Activated CD4-positive, alpha-beta T cell treated with anti-CD3 and anti-CD28 coated beads, Interleukin-2, amount 50 U/mL, for 4 hours (primary cell): ENCODE measurements at places on chromosomes 7 and 10.

DNA sequence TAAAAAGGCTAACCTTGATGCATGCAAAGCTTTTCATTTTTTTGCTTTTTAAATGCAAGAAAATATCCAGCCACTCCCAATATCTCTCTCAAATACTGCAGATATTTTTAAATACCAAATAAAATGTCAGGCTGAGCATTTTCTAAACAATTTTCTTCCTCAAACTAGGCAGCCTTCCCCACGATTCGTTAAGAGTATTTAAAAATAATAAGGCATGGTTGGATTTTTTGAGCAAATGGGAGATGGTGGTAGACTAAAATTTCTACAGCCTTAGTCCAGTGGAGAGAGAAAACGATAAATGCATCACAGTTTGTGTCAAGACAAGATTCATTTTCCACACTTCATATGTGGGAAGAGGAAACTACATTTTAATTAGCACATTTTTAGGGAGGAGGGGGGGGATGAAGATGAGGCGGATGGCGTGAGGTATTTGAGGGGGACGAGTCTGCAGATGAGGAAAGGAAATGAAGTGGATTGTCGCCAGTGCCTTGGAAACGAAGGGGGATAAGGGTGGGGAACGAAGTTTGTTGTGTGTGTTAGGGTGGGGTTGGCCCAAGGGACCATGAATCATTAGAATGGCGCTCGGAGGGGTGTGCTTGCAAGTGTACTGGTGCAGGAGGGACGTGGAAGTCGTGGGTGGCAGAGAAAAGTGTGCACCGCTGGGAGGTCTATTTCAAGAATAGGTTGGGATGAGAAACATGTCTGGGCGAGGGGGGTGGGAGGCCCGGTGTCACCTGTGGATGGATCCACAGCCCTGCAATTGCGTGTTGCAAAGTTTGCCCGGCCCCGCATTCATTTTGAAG is 1.2 kb upstream of the ADD3 start:
- no peak for DNase-seq

DNA sequence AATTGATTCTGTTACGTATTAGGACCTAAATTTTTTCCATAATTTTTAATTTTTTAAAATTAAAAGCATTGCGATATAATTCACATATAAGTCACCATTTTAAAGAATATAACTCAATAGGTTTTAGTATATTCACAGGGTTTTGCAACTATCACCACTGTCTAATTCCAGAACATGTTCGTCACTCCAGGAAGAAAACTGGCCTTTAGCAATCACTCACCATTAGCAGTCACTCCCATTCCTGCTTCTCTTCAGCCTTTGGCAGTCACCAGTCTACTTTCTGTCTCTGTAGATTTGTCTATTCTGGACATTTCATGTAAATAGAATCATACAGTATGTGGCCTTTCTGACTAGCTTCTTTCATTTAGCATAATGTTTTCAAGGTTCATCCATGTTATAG is 176.5 kb downstream of the EXOC4 start:
- no peak for DNase-seq

DNA sequence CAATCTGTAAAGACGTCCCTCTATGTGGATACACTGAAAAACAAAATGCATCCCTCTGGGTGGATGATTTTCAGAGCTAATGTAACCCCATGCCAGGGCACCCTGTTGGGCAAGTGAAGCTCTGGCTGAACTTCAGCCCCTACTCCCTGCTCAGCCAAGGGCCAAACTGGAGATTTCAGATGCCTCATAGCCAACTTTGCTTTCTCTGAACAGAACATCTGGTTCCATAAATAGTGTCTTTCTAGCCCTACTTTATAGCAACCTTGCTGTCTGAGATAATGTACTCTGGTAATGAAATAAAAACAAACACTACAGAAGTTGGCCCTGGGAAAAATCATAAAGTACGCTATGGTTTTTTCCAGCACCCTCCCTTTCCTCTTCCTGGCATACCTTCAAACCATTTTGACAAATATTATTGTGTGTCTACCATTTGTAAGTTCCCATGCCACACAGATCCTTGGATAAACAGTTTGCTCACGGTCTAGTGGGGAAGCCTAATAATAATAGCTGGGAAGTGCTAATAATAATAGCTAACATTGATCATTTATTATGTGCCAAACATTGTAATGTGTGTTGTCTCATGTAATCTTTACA is 3.4 kb downstream of the ENTPD1 start:
- DNase-seq = no peak

- peak; percentile 4 for DNase-seq
Observed at GRCh38 chr7:100516135-100516812, 22.7 kb upstream of the AGFG2 start.

GRCh38 chr10:31871266-31872065 is 57.2 kb downstream of the ARHGAP12 start:
- no peak for DNase-seq

DNA sequence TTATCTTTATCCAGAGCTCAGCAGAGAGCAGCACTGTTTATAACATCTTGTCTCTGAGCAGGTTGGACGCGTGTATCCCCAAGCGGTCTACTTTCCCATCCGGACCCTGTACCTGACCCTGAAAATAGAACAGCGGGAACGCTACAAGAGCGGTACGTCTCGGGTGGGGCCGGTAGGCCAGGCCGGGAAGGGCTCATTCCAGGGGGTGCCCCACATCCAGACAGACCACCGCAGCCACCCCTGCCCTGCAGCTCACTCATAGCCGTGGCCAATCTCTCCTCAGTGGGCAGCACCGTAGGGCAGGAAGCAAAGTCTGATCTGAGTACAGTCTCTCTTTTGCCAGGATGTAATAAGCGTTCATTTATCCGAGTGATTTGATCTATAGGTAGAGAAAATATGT is 113.7 kb downstream of the TRRAP start:
- DNase-seq = no peak

GRCh38 chr10:56319386-56319785 is 41.7 kb downstream of the ZWINT start:
- DNase-seq = no peak

DNA sequence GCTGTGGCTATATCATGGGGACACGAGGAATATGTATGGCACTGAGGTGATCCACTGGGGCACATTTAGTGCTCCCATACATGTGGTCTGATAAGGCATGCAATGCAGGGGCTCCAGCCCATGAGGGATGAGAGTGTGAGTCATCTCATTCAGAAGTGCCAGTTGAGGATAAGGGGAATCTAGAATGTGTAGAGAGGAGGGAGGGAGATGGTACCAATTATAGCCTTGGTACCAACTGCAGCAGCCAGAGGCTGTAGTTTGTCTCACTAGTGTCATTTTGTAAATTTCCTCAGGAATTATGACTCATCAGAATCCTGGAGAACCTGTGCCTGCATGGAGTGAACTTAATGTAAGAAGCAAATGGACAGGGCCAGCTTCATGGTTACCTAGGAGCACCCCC is 46.2 kb downstream of the LAMB4 start:
- DNase-seq = no peak

- DNase-seq = no peak
Observed at GRCh38 chr10:60980997-60981396, 37.0 kb upstream of the RHOBTB1 start.

GRCh38 chr10:27736396-27736795 is 9.2 kb downstream of the MKX start:
- DNase-seq = no peak

- DNase-seq = no peak
Observed at GRCh38 chr7:30970594-30971094, 6.9 kb downstream of the GHRHR start.

GRCh38 chr10:70786799-70787415 is 1.7 kb upstream of the TBATA start:
- no peak for DNase-seq

DNA sequence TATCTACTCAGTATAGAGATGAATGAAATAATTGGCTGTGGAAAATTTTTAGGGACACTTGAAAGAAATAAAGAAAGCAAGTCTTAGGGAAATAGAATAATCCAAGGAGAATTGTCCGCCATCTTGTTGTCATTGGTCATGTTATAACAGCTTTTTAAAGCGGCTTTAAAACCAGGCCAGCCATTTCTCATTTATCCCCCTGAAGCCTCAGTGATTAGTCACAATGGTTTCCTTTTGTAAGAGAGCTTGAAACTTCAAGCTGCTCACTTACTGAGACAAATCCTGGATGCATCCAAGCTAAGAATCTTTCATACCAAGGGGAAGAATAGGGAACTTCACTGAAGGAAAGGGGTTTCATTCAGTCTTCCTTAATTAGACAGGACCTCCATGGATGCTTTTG is 67.9 kb downstream of the SGCE start:
- DNase-seq = no peak

DNA sequence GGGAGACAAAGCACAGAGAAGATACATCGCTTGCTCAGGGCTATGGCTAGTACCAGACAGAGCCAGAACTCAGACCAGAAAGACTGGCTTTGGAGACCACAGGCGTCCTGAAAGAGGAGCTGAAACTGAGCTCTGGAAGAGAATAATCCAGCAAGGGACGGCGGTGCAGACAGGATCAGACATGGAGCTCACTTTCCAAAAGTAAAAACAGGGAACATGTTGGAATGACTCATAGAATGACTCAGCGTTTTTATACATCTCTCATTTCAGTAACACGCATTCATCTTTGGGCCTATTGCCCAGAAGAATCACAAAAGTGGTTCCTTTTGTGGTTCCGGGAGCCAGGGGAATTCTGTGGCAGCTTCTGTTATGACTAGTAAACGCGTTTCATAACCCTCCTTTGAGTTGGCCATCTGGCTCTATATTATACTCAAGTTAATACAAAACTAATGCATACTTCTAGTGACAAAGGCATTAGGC is 37.2 kb downstream of the PLEKHS1 start:
- no peak for DNase-seq

DNA sequence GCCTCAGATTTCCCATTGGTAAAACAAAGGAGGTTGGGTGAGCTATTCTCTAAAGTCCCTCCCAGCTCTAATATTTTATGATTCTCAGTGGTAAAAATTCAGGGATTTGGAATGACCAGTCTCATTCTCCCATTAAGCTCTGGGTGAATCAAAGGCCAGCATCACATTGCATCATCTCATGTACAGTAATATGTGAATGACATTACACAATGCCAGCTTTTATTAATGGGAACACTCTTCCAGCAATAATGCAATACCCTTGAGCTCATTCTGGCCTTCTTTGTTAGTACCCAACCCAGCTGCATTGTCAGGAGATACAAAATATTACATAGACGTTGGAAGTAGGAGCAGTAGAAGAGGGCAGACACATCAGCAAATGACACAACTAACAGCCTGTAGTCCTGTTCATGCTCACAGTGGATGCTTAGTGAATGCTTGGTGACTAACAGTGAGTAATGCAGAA is 100.0 kb upstream of the EGR2 start:
- DNase-seq = no peak

DNA sequence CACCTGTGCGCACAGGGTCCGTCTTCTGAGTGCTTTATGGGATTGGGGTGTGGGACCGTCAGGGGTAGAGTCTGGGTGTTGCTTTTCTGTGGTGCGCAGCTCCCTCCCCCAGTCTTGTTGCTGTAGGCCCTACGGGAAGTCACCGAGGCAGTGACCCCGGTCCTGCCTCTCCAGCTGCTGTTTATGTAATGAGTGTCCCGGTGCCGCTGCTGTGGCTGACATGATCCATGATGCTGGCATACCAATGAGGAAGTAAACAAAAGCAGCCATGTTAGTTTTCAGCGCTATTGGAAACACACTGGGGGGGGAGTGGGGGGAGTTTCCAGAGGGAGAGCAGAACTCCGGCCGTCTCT is 1.1 kb downstream of the TRIM8 start:
- peak; percentile 27 for DNase-seq

GRCh38 chr10:5589661-5590511 is 65.1 kb downstream of the CALML3 start:
- no peak for DNase-seq

GRCh38 chr10:133237588-133238465 is at the start of gene VENTX:
Gene VENTX (plus strand): TSS chr10:133237855. CDS start chr10:133237915, 60 bp downstream.
- no peak for DNase-seq

DNA sequence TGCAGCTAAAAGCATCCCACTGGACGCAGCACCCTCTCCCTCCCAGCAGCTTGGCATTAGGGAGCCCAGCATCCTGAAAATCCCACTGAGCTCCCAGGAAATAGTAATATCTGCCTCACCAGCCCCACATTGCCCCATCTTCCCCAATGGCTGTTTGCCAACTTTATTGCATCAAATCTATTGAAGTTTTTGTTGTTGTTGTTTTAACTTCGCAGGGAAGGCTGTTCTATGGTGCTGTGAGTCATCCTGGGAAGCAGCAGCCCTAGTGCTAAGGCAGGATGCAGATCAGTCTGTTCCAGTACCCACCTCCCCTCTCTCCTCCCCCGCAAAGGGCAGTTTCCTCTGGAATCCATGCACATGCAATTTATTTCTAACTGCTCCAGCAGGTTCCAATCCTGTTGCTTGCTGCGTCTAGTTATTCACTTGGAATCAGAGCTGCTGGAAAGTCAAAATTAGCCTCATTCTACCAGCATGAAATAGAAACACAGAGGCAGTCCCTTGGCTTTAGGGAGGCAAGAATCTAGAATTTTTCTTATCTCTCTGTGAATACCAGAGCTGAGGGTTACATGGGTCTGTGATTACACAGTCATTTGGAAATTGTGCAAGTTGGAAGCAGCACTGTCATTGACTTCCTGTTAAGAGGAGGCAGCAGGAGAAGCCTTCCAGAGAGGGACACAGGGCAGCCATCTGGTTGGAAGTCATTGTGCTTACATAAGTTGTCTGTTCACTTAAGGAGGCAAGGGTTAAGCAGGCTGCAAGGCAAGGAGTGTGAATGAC is 115.9 kb upstream of the CACUL1 start:
- DNase-seq = no peak

DNA sequence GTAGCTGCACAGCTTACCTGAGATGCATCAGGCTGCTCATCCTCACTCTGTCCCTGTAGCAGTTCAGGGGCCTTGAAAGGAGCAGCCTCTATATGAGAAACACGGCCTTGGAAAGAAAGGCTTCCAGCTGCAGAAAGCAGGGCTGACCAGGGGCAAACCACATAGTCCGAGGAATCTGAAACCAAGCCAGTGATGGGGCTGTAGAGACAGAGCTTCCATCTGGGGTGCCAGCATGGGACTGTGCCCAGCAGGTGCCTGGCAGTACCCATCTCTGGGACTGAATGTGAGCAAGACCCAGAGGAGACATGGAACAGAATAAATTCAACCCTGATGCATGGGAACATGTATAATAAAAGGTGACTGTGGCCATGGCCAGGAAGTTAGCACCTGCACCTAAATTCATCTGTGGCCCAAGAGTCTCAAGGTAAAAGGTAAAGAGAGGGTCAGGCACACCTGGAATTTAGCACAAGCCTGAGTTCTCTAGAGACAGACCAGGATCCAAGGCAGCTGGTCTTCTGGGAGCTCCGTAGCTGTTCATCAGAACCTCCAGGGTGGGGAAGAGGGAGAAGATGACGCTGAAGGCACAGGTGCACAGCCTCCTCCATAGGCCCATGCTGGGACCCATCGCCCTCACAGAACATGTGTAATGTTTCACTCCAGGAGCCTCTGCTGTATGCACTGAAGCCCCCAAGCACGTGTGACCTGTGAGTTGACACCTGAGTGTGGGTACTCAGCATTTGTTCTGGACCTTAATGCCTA is 25.3 kb downstream of the FRMPD2 start:
- DNase-seq = no peak

GRCh38 chr7:35754741-35755140 is 46.1 kb upstream of the SEPTIN7 start:
- no peak for DNase-seq
